Caki2 (cell line): ENCODE measurements at places on chromosomes 6 and 20. TPM values are rescaled to one million over a fixed set of nuclear protein-coding genes. Genes with fewer than 3 reads are reported as not detected.

Gene MAFB
- 0.03 TPM in 1 of 2 replicates, not detected in the other for total RNA-seq

DNA sequence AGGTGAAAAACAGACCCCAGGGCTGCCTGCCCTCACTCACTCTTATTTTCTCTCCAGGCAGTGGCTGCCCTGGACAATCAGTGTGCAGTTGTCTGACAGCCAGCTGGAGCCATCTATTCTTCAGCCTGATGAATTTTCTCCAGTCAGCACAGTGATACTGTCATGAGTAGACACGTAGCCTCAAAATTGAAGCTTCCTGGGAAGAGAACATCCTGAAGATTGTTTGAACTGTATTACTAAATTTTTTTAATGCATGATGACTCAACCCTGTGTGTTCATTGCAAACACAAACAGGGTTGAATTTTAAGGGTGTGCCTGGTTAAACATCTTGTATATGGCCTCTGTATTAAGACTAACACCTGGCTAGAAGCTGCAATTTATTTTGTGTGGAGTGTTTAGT lies 49.8 kb upstream of the STXBP5 start:
- DNase-seq = no peak

- DNase-seq = no peak
Measured at GRCh38 chr6:105607636-105608621, 205.0 kb upstream of the PREP start.

DNA sequence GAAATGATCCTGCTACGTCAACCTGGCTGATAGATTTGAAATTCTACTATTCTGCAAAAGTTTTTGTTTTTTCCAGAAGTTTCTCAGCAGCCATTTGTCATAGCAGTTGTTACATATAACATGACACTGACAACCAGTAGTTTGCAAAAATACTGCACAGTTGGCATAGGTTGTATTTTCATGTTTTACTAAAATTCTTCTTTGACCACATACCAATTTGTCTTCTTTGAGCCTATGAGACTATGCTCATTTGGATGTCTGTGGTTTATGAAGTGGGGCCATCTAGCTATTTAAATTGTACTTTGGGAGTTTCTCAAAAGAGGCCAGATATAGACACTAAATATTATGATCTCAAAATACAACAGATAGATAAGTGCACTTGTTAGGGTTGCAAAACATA lies 104.9 kb upstream of the PREP start:
- no peak for DNase-seq

GRCh38 chr20:14332866-14333265 lies 4.5 kb downstream of the FLRT3 start:
- DNase-seq = peak; percentile 31

DNA sequence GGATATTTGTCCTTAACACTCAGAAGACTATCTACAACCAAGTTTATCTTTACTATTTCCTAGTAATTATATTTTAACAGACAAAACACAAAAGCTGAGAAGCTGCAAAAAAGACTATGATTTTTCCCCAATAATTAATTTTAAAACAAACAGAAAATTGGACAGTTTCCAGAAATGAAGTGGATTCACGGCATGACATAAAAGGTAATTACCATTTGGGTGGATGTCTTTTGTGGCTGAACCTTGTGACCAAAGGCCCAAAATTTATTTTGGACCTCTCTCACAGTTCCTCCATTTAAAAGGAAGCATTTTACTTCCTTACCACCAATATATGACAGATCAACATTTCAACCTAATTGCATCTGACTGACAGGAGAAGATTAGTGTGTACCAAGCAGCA lies 90.2 kb downstream of the GMDS start:
- no peak for DNase-seq

GRCh38 chr20:16520154-16520553 lies 53.1 kb downstream of the KIF16B start:
- no peak for DNase-seq

Gene CST2
- 240 and 270 TPM in 2 replicates for total RNA-seq

Gene ELOVL2
- total RNA-seq = 13.6 and 14.6 TPM in 2 replicates

DNA sequence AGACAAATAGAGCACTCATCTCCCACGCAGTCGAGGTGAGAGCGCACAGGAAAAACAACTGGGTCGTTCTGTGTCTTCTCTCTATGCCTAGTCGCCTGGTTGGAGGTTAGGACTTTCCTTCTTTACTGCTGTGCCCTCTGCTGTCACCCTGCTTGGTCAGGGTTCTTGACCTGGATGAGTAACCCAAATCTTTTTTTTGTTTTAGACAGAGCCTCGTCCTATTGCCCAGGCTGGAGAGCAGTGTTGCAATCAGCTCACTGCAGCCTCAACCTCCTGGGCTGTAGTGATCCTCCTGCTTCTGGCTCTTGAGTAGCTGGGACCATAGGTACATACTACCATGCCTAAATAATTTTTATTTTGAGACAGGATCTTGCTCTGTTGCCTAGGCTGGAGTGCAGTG lies 24.5 kb downstream of the PRPF6 start:
- DNase-seq = no peak

GRCh38 chr6:141359953-141360352 lies 772.8 kb upstream of the GJE1 start:
- DNase-seq = no peak

Gene RREB1
- total RNA-seq = 2.9 and 5.1 TPM in 2 replicates

Gene GSTA3
- total RNA-seq = 0.61 TPM in 1 of 2 replicates, not detected in the other

GRCh38 chr6:6003621-6004366 lies 2.9 kb downstream of the NRN1 start:
- DNase-seq = no peak

Gene KLHDC3
- 140 and 145 TPM in 2 replicates for total RNA-seq

Gene PRL
- total RNA-seq = not detected in 2 replicates

- DNase-seq = peak; percentile 58
Measured at GRCh38 chr20:48614593-48615274, 213.1 kb downstream of the PREX1 start.

GRCh38 chr6:84774157-84774984 lies 10.0 kb upstream of the TBX18 start:
- no peak for DNase-seq

Gene YTHDF1
- 20.0 and 26.9 TPM in 2 replicates for total RNA-seq

GRCh38 chr6:83844170-83844569 lies 9.0 kb upstream of the RIPPLY2 start:
- DNase-seq = no peak

Gene SNAP25
- total RNA-seq = 2.6 and 3.2 TPM in 2 replicates

Gene RIPOR2
- total RNA-seq = 2.3 and 13.6 TPM in 2 replicates

DNA sequence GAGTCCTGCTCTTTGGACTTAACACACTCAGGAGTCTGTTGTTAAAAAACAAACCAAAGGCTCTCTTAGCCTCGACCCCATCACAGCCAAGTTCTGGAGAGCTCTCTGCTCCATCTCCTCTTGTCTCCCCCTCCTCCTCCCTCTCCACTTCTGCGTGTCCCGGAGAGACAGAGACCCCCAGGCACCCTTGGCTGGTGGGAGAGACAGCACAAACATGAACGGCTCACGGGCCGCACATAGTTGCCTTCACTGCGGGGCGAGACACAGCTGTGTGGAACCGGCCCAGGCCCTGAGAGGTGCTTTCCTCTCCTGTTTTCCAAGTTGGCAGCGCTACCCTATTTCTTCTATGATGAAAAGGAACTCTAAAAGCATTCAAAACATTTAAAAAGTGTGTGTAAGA lies 23.3 kb upstream of the MYT1 start:
- DNase-seq = no peak

DNA sequence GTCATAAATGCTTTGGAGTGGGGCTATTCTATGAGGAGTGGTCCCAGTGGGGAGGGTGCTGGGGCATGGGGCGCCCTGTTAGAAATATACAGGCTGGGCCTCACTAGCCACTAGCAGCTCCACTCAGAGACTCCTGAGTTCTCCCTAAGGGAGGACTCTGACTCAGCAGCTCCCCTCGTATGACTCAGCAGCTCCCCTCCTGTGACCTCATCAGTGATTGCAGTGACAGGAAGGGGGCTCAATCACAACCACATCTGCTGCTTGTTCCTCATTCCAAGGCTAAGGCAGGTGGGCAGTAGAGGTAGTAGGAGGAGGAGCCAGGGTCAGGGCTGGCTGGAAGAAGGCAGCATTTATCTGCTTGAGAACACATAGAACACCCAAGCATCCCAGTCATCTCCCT lies 73.7 kb downstream of the PRND start:
- DNase-seq = peak; percentile 66

GRCh38 chr20:61251529-61252393 lies at the start of gene CDH4:
Gene CDH4 (plus strand): TSS chr20:61252261.
- DNase-seq = no peak

- no peak for DNase-seq
Measured at GRCh38 chr20:24488064-24488799, 18.8 kb downstream of the SYNDIG1 start.

GRCh38 chr6:45838996-45839395 lies 176.7 kb downstream of the CLIC5 start:
- no peak for DNase-seq

Gene RNF114
- total RNA-seq = 86.0 and 160 TPM in 2 replicates

Gene PPIL6
- total RNA-seq = 3.5 and 13.2 TPM in 2 replicates

DNA sequence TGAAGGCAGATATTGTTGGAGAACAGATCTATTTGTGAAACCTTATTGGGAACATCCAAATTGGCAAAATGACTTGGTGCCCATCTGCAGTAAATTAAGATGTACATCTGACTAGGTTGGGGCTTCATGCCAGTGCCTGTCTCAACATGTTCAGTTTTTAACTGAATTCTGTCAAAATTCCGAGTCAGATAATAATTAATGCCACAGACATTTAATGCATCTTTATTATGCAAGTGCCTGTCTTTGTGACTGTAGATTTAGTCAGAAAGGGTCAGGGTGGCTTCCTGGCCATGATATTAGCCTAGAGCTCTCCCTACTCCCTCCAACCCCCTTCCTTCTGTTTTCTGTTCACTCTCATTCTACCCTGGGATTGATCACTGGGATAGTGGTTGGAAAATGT lies 199.3 kb upstream of the FLRT3 start:
- no peak for DNase-seq

Gene MUCL3
- 0.24 TPM in 1 of 2 replicates, not detected in the other for total RNA-seq

DNA sequence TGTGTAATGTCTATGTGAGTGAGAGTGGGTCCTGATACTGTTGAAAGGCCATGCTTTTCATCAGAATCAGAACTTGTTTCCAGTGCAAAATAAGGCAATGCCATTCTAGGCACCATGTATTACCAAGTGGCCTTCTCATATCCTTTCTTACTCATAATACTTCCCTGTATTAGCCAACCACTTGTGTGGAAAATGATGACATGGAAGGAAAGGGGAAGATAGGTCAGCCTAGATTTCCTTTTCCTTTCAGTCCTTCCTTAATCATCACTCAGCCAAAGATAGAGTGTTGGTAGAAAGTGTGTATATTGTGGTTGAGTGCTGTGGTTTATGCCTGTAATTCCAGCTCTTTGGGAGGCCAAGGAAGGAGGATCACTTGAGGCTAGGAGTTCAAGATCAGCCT lies 158.6 kb upstream of the PREP start:
- no peak for DNase-seq

GRCh38 chr6:33490198-33490597 lies 35.8 kb downstream of the ZBTB9 start:
- DNase-seq = peak; percentile 44

- peak; percentile 78 for DNase-seq
Measured at GRCh38 chr20:56711018-56711417, 81.9 kb downstream of the TFAP2C start.

Gene PHF10
- total RNA-seq = 62.1 and 65.9 TPM in 2 replicates

Gene VEGFA
- 40.0 and 81.4 TPM in 2 replicates for total RNA-seq

GRCh38 chr20:20872428-20872827 lies 160.0 kb upstream of the RALGAPA2 start:
- DNase-seq = no peak

DNA sequence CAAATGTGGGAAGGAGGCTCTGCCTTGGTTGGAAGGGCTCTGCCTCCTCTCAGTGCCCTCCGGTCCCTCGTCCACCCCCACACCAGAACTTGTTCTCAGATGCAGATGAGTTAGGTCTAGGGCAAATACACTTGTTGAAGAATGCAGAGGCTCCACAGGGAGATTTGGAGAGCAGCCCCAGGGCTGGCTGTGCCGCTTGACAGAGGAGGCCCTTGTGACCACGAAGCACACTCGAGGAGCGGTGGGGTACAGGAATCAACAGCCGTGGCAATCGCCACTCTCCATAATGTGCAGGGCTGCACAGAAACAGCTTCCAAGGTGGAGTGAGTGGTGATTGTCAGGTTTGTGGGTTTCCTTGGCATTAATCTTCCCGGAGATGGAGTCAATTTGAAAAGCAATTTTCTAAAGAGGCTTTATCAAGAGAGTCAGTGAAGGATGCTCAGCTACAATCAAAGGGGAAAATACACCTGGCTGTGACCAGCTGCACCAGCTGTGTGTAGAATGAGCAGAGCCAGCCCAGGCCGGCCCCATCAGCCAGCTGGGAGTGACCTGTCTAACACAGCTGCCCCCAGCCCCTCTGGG lies 59.5 kb downstream of the BFSP1 start:
- DNase-seq = no peak

Gene MATN4
- total RNA-seq = 0.10 and 2.1 TPM in 2 replicates

DNA sequence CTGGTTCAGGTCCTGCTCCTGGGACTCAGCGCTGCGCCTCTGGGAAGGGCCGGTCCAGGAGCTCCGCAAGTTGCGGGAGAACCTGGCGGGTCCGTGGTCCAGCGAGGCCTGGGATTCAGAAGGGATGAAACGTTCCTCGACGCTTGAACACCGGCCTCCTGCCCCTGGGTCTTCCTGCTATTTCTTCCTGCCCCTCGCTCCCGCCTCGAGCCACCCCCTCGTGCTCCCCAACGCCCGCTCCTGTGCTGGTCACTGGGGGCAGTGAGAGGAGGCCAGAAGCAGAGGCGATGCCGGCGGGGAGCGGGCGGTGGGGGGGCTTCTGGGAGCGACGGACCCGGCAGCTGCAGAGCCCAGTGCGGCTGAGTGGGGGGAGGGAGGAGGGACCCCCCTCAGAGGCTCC lies 20.8 kb upstream of the KIF25 start:
- DNase-seq = no peak

- peak; percentile 94 for DNase-seq
Measured at GRCh38 chr20:32457479-32457986, 99.4 kb downstream of the ASXL1 start.

Gene C4A
- 0.30 TPM in 1 of 2 replicates, not detected in the other for total RNA-seq
